ENCODE measurements at places on chromosomes 5 and 9.

- DNase-seq = no peak
Observed at GRCh38 chr9:84617411-84618029, 52.0 kb upstream of the NTRK2 start.

GRCh38 chr5:177472460-177473442 is 683 bp downstream of the DBN1 start:
- peak; percentile 64 for DNase-seq

DNA sequence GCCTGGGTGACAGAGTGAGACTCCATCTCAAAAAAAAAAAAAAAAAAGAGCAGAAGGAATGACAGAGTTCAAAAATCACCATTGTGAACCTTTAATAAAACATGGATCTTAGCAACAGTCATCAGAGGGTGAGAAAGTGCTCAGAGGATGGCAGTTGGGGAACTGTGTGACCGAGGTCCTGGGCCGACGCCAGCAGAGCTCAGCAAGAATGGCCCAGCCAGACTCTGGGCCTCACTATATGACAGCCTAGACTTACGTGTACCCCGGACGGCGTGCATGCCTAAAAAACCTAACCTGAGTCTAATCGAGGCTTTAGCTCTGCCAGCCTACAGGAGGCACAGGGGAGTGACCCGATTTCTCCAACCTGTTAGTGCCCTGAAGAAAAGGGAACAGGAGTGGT is 64.3 kb downstream of the MVB12B start:
- no peak for DNase-seq

DNA sequence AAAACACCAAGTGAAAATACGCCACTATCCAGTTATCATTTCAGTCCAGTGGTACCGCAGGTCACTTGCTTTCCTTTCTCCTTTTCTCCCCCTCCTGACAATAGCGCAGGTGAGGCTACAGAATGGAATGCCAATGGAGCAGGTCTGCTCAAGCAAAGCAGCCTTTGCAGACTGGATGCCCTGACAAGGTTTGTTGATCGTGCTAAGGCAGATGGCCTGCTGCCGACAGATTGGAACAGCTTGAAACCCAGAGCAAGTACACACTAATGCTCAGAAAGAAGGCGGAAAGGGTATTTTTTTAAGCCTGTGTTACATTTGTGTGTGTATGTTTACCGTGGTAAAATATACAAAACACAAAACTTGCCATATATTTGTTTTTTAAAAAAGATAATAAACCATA is 19.4 kb downstream of the SPACA9 start:
- no peak for DNase-seq

GRCh38 chr5:171369056-171369455 is 18.6 kb upstream of the NPM1 start:
- DNase-seq = no peak
